ENCODE measurements at places on chromosomes 1 and 21.

DNA sequence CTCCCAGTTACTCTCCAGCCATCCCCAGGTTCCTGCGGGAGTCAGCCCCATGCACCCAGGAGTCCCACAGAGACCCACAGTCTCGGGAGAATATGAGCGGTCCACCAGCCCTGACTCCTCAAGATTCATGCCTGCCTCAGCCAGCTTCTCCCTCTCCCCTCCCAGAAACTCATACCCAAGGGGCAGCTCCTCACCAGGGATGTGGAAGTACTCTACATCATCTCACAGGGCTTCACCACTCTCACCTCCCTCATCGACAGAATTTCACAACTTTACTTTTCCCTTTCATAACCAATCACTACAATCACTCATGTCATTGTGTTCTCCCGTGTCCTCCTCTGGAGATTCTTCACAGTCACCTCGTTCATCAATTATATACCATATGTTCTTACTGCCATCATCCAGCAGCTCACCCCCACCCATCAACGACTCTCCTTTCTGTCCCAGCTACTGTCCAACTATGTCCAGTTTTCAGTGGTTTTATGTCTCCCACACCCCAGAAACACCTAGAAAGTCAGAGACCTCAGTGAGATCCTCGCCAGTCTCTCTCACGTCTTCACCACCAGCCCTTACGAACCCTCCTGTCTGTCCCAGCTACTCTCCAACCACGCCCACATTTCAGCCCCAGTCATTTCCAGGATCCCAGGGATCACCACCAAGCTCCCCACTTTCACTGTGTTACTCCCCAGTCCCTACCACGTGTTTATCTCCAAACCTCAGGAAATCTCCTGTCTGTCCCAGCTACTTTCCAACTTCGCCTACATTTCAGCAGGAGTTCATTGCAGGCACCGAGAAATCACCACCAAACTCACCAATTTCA lies 1530.1 kb upstream of the TPTE start:
- no peak for DNase-seq

- no peak for DNase-seq
These were observed 48.7 kb downstream of the LHX4 start for GRCh38 chr1:180278596-180279395.

- DNase-seq = no peak
These were observed 49.1 kb upstream of the BCL9 start for GRCh38 chr1:147492207-147492606.

DNA sequence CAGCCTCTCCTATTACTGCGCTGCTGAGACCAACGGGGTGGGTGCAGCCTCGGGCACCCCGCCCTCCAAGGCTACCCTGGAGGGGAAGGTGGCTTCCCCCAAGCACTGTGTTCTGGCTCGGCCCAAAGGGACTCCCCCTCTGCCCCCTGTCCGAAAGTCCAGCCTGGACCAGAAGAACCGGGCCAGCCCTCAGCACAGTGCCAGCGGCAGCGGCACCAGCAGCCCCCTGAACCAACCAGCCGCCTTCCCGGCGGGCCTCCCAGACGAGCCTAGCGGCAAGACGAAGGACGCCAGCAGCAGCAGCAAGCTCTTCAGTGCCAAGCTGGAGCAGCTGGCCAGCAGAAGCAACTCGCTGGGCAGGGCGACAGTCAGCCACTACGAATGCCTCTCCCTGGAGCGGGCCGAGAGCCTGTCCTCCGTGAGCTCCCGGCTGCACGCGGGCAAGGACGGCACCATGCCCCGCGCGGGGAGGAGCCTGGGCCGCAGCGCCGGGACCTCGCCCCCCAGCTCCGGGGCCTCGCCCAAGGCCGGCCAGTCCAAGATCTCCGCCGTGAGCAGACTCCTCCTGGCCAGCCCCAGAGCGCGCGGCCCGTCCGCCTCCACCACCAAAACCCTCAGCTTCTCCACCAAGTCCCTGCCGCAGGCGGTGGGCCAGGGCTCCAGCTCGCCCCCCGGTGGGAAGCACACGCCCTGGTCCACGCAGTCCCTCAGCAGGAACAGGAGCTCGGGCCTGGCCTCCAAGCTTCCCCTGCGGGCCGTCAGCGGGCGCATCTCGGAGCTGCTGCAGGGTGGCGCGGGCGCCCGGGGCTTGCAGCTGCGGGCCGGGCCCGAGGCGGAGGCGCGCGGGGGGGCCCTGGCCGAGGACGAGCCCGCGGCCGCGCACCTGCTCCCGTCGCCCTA lies 533.1 kb downstream of the KIF26B start:
- DNase-seq = peak; percentile 71

- no peak for DNase-seq
These were observed 988 bp downstream of the SLC35A3 start for GRCh38 chr1:99970713-99971255.

DNA sequence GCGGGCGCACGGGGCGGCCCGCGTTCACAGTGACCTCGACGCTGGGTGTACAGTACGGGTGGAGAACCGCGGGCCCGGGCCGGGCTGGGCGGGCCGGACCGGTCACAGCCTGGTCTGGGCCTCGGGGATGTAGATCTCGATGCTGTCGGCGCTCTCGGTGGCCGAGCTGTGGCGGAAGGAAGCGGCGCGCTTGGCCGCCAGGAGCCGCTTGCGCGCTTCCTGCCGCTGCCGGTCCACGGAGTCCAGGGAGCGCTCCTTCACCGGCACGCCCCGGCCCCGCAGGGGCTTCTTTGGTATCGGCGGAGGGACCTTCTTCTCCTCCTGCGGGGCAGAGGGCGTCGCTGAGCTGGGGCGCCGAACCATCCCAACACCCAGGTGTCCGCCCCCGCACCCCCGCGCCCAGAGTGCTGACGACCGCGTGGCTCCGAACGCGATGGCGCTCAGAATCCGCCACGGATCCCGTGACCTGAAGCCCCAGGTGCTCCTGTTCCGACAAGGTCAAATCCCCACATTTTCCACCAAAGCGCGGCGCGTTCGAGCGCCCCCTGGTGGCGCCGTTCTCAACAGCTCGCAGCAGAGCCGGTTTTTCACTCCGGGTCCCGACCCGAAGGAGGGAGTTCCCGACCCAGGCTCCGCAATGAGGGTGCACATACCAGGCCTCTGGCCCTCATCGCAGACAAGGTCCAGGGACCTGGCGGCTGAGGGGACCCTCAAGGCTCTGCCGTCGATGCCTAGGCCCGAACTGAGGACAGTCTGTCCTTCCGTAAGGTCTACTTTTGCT lies 6.6 kb upstream of the SMIM12 start:
- peak; percentile 83 for DNase-seq

DNA sequence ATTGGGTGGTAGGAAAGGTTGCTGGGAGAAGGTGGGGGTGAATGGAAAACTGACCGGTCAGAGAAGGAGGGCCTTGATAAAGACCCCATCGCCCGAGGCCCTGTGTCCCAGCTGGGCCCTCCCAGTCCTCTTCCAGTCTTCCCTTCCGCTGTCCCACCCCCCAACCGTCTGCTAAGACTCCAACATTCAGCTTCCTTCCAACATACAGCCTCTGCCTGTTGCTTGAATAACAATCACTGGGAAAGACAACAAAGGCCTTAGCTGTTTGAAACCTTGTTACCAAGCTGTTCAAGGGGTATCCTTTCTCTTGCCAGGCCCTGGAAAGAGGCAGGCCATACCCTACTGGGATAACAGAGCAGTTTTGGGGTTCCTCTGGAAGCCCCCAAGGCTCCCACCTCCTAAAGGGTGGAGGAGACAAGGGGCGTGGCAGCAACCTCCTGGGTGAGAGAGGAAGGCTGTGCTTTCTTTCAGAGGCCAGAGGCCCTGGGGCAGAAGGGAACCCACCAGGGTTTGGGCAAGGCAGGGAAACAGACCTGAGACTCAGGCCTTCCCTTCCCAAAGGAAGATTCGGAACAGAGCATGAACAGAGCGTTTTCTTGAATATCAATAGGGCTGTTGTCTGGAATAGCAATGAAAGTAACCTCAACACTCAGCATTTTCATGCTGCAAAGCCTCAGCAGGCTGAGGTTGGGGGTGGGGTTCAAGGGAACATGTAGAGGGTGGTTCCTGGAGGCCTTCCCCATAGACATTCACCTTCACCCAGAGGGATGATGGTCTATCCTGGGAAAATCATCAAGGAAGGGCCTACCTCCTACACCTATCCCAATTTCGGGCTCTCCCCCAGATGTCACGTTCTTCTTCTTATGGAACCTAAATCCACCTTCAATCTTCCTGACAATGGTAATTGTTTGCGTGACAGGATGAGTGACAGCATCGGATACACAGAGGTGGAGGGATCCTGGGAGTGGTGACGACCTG lies 4.1 kb downstream of the ETNK2 start:
- peak; percentile 5 for DNase-seq

DNA sequence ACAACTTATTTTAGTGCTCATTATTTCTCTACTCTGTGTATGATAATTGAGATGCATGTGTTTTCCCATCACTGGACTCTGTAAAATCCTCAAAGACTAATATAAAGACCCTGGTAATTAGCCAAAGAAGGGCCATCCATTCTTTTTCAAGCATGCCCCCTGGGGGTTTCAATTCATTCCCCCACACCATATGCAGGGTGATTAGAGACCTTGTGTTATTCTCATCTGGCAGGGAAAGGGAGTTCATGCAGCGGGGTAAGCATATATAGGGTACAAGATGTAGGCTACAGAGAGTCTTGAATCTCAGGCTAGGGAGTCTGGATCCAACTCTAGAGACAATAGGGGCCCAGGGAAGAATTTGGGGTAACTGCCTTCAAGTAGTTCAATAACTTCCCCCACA lies 166.5 kb downstream of the TNR start:
- no peak for DNase-seq

DNA sequence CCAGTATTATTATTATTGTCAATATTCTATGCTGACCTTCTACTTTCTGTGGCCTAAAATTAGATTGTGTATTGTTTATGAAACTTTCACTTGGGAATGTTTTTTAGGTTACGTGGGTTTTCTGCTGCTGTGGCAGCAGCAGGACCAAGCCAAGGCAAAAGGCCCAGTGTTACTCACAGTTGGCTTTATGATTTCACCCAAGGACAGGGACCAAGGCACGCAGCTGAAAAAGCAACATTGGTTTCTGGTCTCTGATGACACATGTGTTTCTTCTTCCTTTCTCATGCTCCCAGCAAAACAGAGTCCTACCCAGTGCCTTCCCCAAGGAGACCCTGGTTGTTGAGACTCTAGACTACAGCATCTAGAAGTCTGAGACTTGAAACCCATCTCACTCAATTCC lies 413.7 kb downstream of the SETD4 start:
- no peak for DNase-seq

- DNase-seq = no peak
These were observed 126.9 kb upstream of the ERRFI1 start for GRCh38 chr1:8152731-8153702.

DNA sequence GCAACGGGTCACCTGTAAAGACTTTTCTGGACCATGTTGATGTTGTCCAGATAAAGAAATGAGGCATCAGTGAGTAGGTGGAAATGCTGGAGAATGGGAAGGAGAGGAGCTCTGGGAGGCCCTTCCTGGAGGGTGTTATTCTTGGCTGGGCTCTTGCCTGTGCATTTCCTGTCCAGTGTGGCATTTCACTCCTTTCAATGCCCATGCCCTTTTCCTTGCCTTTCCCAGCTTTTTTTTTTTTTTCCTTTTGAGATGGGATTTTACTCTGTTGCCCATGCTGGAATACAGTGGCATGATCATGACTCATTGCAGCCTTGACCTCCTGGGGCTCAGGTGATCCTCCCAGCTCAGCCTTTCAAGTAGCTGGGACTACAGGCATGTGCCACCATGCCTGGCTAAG lies 11.8 kb downstream of the NOS1AP start:
- no peak for DNase-seq

DNA sequence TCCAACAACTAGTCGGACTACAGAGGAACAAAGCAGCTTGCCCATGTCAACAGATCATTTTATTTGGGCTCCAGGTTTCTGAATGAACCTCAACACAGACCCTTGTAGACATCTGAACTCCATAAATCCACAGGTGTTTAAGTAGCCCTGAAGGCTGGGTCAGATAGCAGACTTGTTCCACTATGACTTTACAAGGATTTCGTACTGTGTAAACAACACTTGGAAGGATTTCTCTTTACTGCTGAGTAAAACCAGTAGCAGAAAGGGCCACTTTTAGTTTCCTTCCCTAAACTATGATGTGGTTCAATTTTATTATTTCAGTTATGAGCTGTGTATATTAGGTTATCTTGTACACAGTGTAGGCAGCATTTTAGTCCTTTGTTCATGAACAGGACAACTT lies 316.4 kb upstream of the ADGRL2 start:
- DNase-seq = no peak

- DNase-seq = no peak
These were observed 57.9 kb downstream of the FMN2 start for GRCh38 chr1:240149484-240150094.

- no peak for DNase-seq
These were observed 1125.7 kb downstream of the BRINP3 start for GRCh38 chr1:189351960-189352359.

GRCh38 chr1:228839656-228840055 lies 104.4 kb downstream of the RHOU start:
- no peak for DNase-seq

- DNase-seq = no peak
These were observed 14.6 kb upstream of the TRNP1 start for GRCh38 chr1:26978901-26979300.

DNA sequence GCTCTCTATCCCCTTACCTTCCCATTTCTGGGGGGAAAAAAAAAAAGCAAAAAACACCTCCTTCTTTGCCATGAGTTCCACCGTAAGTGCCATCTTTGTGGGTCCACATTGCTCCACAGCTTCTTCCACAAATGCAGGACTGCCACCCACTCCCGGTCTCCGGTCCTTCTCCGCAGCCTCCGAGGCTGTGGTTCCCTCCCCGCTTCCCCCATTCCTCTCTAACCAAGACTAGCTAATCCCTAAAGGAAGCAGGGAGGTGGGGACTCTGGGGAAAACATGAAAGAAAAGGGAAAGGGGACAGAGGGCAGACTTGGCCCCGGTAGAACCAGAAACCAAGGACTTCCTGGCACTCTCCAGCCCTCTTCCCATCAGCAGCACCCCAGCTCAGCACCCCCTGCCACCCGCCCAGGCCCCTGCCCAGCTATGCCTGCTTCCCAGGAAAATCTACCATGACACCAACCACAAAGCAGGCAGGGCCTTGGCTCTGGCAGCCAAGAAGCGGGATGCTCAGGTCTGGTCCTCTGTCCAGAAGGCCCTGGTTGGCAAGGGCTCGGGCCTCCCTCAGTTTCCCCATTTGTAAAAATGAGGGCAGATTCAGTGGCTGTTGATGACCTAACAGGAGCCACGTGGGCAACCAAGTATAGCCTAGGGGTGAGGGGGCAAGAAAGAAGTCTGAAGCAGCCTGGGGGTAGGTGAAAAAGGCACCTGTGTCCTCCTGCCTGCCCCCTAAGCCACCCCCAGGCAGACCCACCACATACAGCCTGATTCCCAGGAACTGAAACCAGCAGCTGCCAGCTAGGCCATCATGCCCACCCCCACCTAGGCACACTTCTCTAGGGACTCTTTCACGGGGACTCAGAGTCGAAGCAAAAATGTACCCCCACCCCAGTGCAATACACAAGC lies 2.5 kb downstream of the EPHA2 start:
- no peak for DNase-seq

GRCh38 chr1:180563026-180563827 lies 4.5 kb downstream of the OVAAL start:
- no peak for DNase-seq

DNA sequence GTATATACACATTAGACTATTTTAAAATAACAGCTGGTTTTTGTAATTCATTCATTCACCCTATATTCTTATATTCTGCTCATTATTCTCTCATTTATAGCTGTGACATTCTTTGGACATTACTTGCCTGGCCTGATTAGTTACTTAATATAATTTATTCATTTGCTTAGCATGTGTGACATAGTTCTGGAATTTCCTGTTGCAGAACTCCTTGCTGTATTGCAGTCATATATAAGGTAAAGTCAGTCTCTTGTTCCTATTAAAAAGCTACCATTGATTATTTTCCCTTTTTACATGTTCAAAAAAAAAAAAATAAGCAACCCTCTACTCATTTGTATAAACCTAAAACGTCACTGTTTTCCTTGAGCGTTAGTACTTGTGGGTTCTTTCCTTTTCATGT lies 23.9 kb downstream of the GNAT2 start:
- DNase-seq = no peak
